ENCODE measurements at places on chromosomes 11 and 22.

- DNase-seq, result no peak
Measured at GRCh38 chr11:47928426-47928825, 51.9 kb upstream of the PTPRJ start.

DNA sequence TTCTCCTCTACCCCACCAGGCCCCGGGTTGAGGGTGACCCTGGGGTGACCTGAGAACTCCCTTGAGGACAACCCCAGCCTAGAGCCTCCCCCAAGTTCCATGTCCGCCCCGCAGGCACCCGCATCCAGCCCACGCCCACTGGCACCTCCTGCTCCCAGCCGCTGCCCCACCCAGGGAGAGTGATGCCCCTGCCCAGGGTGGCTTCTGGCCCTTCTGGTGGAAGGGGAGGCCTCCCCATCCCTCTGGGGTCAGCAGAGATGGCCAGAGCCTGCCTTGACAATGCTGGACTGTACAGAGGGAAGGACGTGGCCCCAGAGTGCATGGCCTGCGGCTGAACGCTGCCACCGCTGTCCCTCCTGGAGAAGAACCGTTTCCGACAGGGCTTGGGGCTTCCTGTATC is 1.1 kb upstream of the TH start:
- no peak for DNase-seq

- DNase-seq, result no peak
Measured at GRCh38 chr11:86246293-86246675, 1.7 kb downstream of the EED start.

- DNase-seq, result no peak
Measured at GRCh38 chr22:44369293-44369661, 56.5 kb upstream of the SHISAL1 start.

- no peak for DNase-seq
Measured at GRCh38 chr11:14645015-14645912, 1.7 kb downstream of the PDE3B start.

DNA sequence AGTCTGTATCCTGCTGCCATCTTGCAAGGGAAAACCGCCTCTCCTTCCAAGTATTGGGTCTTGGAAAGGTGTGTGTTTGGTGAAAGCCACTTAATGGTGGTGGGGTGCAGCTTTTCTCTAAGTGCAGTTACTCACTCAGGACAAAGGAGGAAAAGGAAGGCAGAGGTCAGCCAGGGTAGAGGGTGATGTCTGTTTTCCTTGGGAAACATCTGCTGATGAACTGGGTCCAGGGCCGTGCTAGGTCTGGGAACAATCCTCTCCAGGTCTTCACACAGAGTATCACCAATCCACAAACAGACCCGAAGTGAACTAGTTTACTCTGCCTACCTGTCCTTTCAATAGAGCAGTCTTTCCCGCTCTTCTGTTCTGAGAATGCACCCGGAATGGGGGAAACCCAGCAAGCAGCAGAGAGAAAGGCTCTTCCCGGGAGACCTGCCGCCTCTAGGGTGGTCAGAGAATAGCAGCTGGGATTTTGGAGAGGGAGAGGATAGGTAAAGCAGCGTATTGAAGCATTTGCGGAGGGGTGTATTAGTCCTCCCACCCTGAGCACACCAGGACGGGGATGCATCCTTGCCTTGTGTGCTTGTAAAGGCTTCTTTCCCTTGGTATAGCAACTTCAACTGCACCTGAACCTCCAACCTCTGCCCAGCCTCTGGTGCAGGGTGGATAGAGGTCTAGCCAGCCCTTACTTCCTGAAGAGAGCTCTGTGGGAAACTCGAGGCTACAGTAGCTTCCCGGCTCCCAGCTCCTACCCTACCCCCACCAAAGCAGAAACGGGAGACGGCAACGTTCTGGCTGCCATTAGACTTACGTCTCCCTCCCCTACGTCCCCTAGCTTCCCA is 20.7 kb downstream of the LHFPL7 start:
- DNase-seq, result no peak
